T-helper 9 cell (primary cell): ENCODE measurements at places on chromosomes 3 and 15.

- DNase-seq = no peak
These were observed 200.5 kb upstream of the BHLHE40 start for GRCh38 chr3:4778740-4779139.

GRCh38 chr3:64342940-64343688 is 117.8 kb upstream of the PRICKLE2 start:
- no peak for DNase-seq

GRCh38 chr3:46361408-46362283 is 7.7 kb downstream of the CCR2 start:
- DNase-seq = no peak

DNA sequence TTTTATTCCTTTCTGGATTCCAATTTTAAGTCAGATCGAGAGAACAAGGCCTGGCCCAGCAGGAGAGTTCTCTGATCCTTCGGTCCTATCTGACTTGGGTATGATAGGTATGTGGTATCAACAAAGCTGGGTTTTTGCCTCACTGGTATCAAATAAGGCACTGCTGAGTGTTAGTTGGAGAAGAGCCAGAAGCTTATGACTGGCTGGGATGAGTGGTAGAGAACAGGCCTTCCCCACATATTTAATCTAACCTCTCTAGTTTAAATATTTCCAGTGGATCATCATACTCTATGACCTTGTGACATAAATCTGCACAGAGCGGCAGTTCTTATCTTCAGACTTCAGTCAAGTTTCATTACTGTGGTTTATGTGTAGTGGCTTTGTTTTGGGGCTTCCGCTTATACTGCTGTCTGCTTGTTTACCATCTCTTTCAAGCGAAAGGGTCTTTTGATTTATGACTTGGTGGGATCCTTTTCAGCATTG is 164.5 kb downstream of the PTPRG start:
- DNase-seq = no peak

- DNase-seq = no peak
These were observed 44.1 kb downstream of the DHX36 start for GRCh38 chr3:154280161-154280560.

GRCh38 chr3:102000620-102001209 is 151.4 kb downstream of the NFKBIZ start:
- DNase-seq = no peak

- DNase-seq = no peak
These were observed 139.3 kb upstream of the KBTBD8 start for GRCh38 chr3:66858656-66859381.

DNA sequence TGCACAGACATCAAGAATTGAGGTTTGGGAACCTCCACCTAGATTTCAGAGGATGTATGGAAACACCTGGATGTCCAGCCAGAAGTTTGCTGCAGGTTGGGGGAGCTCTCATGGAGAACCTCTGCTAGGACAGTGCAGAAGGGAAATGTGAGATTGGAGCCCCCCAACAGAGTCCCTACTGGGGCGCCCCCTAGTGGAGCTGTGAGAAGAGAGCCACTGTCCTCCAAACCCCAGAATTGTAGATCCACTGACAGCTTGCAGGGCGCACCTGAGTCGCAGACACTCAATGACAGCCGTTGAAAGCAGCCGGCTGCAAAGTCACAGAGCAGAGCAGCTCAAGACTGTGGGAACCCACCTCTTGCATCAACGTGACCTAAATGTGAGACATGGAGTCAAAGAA is 34.6 kb upstream of the EPHA6 start:
- no peak for DNase-seq

- no peak for DNase-seq
These were observed 140.8 kb downstream of the ADAM10 start for GRCh38 chr15:58608711-58609110.

GRCh38 chr3:160398820-160399124 is 253 bp downstream of the IFT80 start:
- no peak for DNase-seq

- no peak for DNase-seq
These were observed 44.0 kb upstream of the ETV5 start for GRCh38 chr3:186152889-186153292.

- DNase-seq = no peak
These were observed 18.0 kb upstream of the SECISBP2L start for GRCh38 chr15:49064281-49064653.

DNA sequence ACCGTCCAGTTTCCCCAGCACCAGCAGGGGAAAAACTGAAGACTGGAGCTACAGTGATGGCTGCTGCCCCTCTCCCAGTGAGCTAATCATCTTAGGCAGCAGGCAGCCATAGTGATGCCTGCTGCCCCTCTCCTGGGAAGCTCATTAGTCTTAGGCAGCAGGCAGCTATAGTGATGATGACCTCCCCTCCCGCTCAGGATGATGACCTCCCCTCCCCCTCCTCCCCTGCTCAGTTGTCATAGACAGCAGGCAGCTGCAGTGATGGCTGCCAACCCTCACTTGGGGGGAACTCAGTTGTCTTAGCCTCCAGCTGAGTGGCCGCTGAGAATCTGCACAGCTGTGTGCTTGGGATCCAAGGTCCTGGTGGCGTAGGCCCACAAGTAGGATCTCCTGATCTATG is 80.9 kb upstream of the MANF start:
- DNase-seq = no peak

- DNase-seq = no peak
These were observed 182.3 kb upstream of the NDN start for GRCh38 chr15:23869396-23869795.

GRCh38 chr3:52236424-52236886 is 2.5 kb downstream of the TWF2 start:
- DNase-seq = no peak

DNA sequence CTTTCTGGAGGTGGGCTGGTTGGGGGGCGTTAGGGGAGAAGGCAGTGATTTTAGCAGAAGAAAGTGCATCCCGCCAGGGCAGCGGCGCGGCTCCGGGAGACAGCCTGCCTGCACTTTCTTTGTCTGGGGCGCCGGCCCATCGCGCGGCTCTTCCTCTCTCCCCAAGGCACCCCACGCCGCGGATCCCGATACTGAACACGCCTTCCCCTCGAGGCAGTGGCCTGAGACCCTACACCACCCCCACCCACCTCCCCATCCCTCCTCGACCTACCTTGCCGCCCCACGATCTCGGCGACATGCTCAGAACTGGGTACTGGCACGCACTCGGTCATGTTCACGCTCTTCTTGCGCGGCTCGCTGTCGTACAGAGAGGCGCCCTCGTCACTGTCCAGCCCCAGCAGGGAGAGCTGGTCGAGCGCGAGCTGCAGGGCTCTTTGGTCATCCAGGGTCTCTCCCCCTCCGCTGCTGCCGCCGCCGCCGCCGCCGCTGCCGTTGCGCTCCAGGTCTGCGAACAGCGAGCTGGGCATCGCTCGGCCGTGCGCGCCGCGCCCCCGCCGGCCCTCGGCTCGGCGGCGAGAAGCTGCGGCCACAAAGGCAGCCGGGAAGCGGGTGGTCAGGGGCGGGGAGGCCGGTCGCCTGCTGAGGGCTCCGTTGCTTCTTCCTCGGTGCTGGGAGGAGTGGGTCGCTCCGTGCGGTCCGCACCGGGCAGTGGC is 483 bp downstream of the MEX3B start:
- DNase-seq = peak; percentile 9
